ENCODE measurements at places on chromosomes 12 and 14.
A peak's percentile ranks its signal among the peaks of the same experiment; 100 is the strongest.

- DNase-seq = no peak
These were observed 77.4 kb downstream of the FBXL14 start for GRCh38 chr12:1517007-1517406.

DNA sequence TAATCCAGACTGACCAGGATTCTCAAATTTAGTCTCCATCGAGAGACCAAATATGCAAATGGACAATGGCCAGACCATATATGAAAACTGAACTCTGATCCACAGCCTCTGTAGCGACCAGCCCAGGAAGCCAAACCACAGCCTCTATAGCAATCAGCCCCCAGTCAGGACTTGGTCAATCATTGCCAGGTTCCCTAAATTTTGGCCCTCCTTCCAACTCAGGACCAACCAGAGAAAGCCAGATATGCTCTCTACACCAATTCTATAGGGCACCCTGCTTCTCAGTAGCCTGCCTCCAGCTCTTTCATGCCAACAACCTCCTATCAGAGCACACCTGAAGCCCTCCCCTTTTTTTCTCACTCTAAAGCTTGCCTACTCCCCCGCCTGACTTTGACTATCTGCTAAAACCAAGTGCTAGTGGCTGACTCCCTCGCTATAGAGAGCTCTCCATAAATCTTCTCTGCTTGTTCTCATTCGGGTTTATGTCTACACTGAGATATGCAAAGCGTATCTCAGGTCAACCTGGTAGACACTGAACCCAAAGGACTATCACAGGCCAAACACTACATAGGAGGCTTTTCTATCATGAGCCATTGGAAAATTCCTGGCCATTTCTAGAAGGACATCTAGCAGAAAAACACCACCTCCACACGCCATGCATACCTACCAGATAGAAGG lies 110.5 kb upstream of the FUT8 start:
- no peak for DNase-seq

- no peak for DNase-seq
These were observed 375.8 kb downstream of the APAF1 start for GRCh38 chr12:99020871-99021270.

DNA sequence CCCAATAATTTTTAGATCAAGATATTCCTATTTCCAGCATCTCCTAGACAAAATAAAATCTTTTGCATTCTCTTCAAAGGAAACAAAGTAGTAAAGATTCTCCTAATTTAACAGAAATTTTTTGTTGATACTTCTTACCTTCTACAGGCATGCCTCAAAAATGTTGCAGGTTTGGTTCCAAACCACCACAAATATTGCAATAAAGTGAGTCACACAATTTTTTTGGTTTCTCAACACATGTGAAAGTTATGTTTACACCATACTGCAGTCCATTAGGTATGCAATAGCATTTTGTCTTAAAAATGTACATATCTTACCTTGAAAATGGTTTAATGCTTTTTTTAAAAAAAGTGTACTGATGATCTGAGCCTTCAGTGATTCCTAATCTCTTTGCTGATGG lies 65.6 kb upstream of the USP15 start:
- DNase-seq = no peak

GRCh38 chr12:124622331-124622730 lies 54.9 kb upstream of the NCOR2 start:
- DNase-seq = no peak

DNA sequence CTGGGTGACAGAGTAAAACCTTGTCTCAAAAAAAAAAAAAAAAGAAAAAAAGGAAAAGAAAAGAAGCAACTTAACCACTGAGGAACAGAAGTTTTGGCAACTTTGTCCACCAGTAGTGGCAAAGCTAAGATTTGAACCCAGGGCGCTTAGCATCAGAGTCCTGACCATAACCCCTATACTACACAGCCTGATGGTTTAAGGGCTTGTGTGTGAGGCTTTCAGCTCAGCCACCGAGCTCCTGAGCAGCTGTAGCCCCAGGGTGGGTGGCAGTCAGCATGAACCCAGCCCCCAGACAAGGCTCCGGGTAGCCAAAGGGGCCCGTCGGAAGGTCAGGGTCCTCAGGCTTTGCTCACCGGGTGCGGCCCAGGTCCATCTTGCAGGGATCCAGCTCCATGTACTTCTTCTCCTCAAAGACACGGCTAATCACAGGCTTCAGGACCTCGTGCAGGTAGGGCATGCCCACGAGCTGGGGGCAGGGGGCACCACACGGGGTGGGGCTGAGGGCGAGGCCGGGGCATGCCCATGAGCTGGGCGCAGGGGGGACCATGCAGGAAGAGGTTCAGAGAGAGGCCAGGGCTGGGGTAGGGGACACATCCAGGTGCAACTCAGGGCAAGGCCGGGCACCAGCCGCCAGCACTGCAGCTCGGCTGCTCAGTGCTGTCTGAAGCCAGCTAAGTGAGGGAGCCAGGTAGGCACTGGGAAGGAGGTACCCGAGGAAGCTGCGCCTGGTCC lies 20.9 kb downstream of the RASAL1 start:
- DNase-seq = no peak

- no peak for DNase-seq
These were observed 50.6 kb upstream of the HIGD1C start for GRCh38 chr12:50901685-50902113.

DNA sequence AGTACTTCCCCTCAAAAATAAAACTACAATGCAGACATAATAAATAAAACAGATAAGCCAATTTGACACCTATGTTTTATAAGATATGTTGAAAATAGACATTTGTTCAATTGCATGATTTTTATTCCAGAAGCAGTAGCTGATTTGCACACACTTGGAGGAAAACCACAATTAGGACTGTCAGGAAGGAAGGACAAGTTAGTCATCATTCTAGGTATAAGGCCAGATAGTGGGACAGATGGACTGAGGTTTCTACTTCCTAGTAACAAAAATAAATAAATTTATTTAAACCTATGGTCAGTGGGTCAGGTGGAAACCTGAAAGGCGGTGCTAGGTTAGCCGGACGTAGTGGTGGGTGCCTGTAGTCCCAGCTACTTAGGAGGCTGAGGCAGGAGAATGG lies 141.8 kb upstream of the RASSF8 start:
- DNase-seq = no peak

- no peak for DNase-seq
These were observed 64.1 kb upstream of the EGLN3 start for GRCh38 chr14:34014936-34015335.

- DNase-seq = no peak
These were observed 37.4 kb downstream of the SH2B3 start for GRCh38 chr12:111443086-111443485.

DNA sequence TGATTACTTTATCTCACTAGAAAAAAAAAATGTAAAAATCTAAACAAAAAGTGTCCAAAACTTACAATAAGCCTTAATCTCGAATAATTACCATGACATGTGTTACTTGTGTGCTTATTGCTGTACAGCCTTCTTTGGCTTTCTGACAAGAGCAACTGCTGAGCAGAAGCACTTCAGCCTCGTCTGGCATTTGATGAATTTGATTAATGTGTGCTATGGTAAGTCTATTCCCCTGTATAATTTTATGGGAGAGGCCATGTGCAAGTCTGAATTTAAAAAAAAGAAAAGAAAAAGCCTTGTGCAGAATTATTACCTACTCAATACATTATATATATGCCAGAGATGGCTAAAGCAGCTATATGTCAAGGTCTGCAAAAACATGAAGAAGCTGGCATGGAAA lies 113.9 kb downstream of the AEBP2 start:
- no peak for DNase-seq

DNA sequence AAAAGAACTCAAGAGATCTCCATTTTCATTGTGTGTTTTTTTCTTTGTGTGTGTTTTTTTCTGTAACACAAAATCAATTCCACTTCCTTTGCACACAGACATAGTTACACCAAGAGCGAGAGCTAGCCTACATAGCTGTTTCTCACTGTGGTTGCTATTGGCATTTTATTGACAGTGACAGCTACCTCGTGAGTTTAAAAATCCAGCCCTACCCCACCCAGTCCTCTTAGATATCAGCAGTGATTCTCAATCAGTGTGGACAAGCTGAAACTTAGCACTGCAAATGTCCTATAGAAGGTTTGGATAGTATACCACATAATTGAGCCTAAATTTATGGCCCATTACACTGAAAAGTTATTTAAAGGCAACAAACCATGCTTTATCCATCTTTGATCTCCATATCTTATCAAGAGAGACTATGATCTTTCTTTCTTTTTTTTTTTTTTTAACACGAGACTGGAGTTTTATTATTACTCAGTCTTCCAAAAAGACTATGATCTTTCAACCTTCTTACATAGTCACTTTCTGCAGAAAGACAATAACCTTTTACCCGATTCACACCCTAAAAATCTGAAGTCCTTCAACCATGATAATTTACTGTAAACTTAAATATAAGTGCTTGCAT lies 46.8 kb downstream of the ATP2B1 start:
- DNase-seq = no peak

- DNase-seq = no peak
These were observed 157.9 kb upstream of the GRIP1 start for GRCh38 chr12:66836623-66837310.

DNA sequence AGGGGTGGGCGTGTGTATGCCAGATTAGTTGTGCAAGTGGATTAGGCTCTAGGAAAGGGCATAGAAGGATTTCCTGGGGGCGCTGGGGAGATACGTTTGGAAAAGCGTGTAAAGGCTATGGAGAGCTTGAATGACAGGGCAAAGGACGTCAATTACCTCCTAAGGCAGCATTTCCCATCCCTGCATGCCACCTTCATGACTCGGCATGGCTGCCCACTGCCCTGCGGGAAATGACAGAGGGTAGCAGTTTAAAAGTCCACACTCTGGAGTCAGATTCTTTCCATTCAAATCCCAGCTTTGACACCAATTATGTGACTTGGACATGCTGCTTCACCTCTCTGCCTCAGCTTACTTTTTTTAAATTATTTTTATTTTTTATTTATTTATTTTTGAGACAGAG lies 14.8 kb upstream of the TMEM229B start:
- no peak for DNase-seq

DNA sequence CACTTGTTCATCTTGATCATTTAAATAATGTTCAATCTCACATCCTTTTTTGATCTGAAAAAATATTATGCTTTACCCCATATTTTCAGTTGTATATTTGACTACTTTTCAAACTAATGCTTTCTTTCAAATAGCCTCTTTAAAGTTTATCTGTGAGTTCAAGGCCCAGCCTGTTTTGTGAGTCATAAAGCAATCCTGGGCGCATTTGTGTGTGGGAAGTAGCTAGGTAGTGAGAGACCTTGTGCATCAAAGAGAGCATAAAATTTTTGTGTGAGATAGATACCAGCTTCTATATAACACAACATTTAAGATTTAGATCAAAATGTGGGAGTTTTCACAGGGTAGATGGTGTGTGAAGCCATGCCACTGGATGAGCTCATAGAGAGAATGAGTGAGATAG lies 405.6 kb downstream of the NAV3 start:
- no peak for DNase-seq

DNA sequence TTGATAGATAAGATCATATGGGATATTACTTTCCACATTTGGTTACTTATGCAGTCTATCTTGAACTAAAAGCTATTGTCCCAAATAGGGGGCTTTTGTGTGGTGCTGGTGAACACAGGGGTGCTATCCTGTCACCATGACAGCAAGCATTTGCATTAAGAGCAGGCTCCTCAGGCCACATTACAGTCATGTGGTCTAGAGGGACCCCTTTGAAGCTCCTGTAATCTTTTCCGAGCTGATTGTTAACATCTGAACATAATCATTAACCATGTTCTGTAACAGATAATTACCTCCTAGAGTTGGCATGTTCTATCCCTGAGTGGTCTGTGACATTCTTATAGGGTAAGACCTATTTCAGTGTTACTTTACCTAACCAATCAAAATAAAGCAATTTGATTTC lies 178.8 kb downstream of the KTN1 start:
- no peak for DNase-seq

DNA sequence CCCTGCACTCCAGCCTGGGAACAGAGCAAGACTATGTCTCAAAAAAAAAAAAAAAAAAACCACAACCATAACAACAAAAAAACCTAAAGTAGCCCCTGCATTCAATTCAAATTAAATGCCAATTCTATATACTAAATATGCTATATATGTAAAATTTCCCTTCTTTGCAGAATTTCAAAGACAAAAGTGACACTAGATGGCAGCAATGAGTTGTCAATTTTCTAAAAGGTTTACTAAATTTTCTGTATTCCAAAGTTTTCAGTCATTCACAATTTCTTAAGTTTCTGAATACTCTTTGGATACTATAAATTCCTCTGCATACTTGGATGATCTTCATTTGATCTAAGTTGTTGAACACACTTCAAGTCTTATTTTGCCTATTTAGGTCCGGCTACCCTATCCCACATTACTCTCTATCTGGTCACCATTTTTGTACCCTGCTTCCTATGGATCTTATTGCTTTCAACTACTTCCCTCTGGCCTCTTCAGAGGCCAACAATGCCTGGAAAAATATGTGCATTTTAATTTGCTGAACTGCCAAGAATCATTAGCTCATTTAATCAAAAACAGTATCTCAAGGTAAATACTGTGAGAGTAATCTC lies 27.9 kb downstream of the HNRNPC start:
- DNase-seq = no peak

GRCh38 chr14:59214702-59215302 lies 26.3 kb downstream of the DAAM1 start:
- DNase-seq = no peak

DNA sequence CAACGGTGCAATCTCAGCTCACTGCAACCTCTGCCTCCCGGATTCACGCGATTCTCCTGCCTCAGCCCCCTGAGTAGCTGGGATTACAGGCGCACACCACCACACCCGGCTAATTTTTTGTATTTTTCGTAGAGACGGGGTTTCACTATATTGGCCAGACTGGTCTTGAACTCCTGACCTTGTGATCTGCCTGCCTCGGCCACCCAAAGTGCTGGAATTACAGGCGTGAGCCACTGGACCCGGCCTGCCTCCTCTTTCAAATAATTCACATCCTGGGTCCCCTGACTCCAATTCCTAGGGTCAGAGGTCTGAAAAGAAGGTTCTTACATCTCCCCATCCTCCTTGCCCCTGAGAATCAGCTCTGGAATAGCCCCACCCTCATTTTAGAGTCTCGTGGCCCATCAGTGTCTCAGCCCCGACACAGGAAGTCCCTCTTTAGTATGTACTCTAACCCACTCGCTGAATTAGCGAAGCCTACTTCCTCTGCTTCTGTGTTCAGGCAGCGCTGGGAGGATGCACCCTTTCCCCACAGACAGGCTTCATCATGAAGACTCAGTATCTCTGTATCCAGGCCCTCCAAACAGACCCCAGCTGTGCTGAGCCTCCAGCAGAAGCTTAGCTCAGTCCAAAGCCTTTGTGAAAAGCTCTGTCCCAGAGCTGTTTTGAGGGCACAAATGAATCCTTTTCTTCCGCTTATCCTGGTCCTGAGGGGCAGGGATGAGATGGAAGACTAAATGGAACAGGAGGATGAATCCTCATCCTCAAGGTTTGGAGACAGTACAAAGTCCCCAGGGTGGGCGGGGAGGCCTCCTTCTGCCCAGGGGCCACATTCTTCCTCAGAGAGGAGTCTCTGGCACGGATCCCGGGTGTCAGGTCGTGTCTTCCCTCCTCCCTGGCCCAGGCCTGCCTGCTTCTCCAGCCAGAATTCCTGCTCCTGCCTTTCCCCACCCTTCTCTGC lies 3.5 kb downstream of the LPAR5 start:
- peak; percentile 50 for DNase-seq

DNA sequence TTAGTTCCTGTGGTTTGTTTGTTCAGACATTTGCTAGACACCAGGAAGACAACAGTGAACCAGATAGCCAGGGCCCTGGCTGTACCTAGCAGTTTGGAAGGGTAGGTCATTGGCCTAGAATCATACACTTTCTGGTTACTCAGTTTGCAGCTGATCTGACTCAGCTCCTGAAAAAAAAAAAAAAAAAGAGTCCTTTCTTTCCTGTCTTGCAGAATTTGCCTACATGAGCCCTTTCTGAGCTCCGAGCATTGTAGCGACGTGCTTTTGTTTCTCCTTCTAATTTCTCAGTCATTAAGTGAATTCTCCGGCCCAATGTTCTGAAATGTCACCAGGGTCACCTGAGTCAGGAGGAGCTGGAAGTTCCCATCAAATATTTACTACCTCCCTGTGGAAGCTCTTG lies 2.4 kb downstream of the CABP1 start:
- DNase-seq = no peak

Data from activated naive CD4-positive, alpha-beta T cell treated with Interleukin-2 at 50 U/mL for 16 hours (primary cell).